ENCODE measurements at places on chromosomes 7 and 10.
A peak's percentile ranks its signal among the peaks of the same experiment; 100 is the strongest.

DNA sequence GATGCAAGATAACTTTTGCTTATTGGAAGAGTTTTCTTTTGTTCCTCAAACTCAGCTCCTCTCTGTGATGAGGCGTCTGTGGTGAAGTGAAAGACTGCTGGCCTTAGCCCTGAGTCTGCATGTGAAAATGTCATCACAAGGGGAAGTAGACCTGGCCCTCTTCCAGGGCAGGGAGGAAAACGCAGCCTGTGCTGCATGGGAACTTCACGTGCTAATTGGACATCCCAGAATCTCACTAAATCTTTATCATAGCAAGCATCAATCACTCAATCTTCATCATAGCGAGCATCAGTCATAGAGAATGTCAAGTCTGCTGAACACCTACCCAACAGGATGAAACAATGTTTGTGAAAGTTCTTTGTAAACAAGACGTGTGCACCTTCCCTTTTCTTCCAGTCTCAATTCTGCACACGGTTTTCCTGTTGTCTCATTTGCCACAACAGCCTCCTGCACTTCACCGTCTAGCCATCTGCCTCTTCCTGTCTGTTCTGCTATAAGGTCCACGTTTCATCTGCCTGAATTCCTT is 314.6 kb downstream of the FRMD4A start:
- DNase-seq: peak; percentile 88

- DNase-seq: no peak
These were observed 196.7 kb upstream of the TBX20 start for GRCh38 chr7:35450456-35451214.

GRCh38 chr10:89063465-89063864 is 72.9 kb downstream of the FAS start:
- DNase-seq: no peak

DNA sequence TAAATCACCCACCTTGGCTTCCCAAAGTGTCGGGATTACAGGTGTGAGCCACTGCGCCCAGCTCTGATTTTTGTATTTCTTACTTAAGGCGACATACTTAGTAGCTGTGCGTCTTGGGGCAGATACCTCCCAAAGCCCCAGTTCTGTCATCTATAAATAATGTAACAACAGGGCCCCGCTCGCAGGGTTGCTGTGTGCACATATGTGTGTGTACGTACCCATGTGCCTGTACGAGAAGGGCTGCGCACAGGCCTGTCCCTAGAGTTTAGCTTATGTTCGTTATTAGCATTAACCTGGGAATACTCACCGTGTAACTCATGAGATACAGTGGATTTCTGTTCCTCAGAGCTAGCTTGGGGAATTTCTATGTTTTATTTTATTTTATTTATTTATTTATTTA is 103.6 kb downstream of the CUX1 start:
- no peak for DNase-seq

- DNase-seq: no peak
These were observed 43.8 kb upstream of the RABGEF1 start for GRCh38 chr7:66696774-66697191.

- DNase-seq: no peak
These were observed 39.0 kb downstream of the HTR5A start for GRCh38 chr7:155109121-155109520.

GRCh38 chr10:109103278-109103677 is 820.0 kb downstream of the XPNPEP1 start:
- no peak for DNase-seq

GRCh38 chr10:102682981-102683380 is 31.2 kb downstream of the ARL3 start:
- DNase-seq: no peak

GRCh38 chr7:67653856-67654454 is 657.3 kb downstream of the TYW1 start:
- DNase-seq: no peak

GRCh38 chr7:44966731-44967538 is 11.9 kb downstream of the MYO1G start:
- no peak for DNase-seq

- DNase-seq: no peak
These were observed 400.3 kb upstream of the PRKCQ start for GRCh38 chr10:6980353-6980752.

DNA sequence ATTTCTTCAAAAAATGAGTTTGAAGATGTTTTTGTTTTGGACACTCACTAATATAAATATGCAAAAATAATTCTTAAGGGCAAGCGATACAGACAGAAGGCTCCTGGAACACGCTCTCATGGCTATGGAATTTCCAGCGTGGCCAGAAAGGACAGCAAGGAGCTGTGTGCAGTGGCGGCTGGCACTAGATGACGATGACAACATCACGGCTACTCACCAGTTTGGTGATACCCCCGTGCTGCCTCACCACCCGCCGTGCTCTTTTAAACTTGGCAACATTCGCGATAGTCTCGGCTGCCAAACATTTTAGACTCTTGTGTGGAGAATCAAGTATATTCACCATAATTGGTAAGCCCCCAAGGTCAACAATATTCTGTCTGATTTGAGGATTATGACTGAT is 54.9 kb downstream of the ODAD2 start:
- DNase-seq: no peak

DNA sequence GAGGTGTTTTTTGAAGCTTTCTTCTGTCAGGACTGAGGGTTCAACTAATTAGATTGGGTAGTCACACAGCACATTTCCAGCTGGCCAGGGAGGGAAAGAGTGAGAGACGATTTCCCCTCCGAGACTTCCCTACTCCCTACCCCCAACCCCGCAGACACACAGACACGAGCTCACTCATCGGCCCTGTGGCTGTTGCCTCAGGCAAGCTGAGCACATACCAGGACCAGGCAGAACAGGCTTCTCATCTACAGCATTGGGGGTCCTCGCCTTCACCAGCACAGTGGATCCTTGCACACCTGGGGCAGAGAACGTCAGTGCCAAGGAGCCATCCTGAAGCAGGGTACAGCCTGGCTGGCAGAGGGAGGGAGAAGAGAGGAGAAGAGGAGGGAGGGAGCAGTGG is 144.1 kb downstream of the TMEM178B start:
- DNase-seq: no peak

GRCh38 chr10:106815427-106816043 is 349.0 kb downstream of the SORCS1 start:
- DNase-seq: peak; percentile 26

GRCh38 chr10:43728425-43728824 is 79.7 kb upstream of the ZNF32 start:
- DNase-seq: no peak

- no peak for DNase-seq
These were observed 45.9 kb upstream of the AGMO start for GRCh38 chr7:15607529-15608210.

DNA sequence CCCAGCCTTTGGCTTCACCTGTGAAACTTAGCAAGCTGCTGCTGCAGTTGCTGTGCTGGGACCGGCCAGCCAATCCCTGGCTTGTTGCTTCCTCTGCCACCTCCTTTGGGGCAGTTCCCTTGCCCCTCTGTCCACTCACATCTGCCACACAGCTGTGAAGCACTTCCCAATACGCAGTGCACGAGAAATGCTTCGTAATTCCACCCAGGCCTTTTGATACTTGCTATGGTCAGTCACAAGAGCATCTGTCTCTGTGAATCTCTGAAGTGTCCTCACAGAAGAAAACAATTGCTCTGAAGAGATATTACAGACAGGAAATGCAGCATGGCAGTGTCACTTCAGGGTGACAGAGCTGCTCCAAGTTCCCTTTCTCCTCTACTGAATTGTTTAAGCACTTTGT is 208.5 kb downstream of the PTEN start:
- DNase-seq: peak; percentile 59

DNA sequence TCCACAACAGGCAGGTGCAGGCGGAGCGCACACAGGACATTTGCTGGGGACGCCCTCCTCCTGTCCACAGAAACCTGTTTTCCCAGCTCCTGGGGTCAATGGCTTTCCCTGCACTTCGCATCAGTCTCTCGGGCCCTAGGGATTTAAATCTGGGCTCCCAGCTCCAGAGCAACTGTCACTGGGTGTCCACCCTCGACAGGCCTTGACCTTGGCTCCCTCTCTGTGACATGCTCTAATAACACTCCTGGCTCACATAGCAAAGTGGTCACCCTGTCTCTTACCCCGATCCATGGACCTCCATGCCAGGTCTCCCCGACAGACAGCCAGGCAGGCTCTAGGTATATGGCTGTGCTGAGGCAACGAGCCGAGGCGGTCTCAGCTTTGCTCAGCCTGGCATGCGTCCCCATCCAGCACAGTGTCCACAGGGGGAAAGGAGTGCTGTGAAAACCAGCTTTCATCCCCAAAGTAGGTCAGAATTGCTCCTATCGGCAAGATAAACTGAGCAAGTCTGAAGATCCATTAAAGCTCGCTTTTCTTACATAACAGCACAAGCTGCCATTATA is 195.6 kb downstream of the TNS3 start:
- no peak for DNase-seq

- no peak for DNase-seq
These were observed 74.3 kb downstream of the AVL9 start for GRCh38 chr7:32569388-32570289.

DNA sequence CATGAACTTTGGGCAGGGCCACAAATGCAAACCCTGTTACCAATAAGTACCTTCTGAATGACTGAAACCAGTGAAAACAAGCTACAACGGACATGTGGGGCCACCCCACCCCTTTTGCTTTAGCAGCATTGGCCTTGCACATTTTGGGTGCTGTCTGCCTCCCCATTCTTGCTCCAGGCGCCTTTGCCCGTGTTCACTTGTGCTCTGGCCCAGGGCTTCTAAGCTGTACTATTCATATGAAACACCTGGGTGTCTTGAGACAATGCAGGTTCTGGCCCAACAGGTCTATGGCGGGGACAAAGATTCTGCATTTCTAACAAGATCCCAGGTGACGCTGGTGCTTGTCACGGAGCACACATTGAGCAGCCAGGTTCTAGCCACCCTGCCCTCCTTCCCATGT is 96.5 kb upstream of the SDK1 start:
- DNase-seq: no peak

DNA sequence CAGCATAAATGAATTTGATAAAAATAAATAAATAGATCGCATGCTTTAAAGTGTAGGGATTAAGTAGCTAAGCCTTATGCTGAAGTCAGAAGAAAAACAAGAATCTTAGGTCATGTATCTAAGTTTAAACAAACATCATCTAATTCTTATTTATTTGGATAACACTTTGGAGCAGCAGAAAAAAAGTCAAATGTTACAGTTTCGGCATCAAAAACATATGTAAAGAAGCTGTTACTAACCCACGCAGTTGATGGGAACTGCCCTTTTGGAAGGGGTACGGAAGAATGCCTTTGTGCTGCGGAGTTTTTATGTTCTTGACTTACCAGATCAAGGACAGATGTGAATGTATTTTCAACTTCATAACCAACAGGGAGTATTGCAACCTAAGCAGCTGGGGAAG is 37.3 kb upstream of the HABP2 start:
- DNase-seq: no peak

DNA sequence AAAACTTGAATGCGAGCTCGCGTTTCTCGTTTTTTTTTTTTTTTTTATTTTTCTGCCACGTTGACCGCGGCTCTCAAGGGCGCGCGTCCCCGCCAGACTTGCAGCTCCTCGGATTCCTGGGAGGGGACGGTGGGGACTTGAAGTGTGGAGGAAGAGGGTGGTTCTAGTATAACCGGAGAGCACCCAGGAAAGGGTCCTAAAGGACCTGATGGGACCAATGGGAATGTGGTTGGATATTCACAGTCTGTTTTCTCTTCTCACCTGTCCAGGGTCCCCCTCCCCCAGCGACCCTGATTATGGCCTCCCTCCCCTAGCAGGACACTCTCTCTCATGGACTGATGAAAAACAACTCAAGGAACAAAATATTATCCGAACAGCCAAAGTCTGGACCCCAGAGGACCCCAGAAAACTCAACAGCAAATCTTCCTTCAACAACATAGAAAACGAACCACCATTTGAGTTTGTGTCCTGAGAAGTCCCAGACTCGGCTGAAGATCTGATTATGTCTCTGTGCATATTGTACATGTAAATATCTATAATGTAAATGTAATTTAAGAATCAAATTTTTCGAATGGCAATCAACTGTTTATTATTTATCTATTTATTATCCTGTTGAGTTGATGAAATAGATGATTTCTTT is 1.4 kb downstream of the PTF1A start:
- DNase-seq: no peak

- DNase-seq: no peak
These were observed 53.9 kb downstream of the ACADSB start for GRCh38 chr10:123062726-123063125.

DNA sequence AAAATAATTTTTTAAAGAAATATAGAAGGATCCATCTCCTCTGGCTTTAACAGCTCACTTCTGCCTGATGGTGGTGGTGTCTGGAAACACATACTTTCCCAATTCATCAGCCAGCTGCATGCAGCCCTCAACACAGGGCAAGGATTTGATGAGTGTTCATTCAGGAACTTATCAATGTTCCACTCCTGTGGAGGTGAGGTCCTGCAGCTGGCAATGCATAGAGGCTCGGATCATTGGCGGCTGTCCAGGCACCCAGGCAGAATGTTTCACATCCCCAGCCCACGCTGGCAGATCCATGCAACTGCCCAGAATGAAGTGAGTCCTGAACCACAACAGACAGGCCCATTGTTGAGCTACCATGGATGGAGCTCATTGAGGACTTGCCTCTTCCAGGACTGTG is 55.2 kb upstream of the KCNMA1 start:
- DNase-seq: no peak

DNA sequence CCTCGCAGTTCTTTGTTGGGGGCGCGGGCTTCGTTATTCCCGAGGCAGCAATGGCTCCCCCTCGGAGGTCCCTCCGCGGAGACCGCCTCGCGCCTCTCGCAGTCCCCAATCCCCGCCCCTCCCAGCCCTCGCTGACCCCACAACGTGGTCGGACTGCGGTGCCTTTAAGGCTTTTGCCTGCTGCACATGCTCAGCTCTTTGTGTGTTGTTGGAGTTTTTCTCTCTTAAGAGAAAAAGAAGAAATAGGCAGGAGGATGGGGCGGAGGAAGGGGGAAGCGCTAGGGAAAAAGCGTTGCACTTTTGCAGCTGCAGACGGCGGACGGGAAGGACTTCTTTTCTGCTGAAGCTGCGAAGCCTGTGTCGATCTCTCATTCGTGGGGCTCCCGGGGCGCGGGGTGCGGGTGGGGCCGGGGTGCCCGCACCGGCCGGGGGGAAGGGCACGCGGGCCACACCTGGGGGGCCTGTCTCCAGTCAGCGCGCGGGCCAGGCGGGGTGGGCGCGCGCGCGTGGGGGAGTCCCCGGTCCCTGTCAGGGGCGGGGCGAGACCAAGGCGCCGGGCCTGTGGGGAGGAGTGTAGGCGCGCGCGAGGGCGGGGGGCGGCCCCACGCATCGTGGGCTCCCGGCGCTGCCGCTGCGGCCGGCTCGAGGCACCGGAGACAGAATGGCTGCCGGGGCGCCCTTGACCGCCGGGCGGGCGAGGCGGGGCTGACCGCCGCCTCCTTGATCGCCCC is 445 bp upstream of the ATRNL1 start:
- DNase-seq: peak; percentile 50

All from suppressor macrophage treated with lipopolysaccharide for 1 hour (primary cell).